ENCODE measurements at places on chromosomes 12 and 14. TPM values are rescaled to one million over a fixed set of nuclear protein-coding genes. Genes with fewer than 3 reads are reported as not detected.

Gene COL2A1
- total RNA-seq: not detected

DNA sequence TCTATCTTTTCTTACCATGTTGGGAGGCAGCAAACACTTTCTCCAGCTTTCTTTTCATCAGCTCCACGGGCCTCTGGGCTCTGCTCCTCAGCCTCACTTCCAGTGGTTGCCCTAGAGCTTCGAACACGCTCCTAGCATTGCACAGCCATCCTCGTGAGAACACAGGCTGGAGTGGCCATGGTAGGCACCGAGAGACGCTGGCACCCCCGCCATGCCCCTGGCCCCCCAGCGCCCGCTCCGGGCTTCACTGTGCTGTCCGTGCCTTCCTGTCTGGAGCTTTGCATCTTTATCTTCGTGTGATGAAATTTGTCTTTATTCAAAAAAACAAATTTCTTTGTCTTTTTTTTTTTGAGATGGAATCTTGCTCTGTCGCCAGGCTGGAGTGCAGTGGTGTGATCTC is 352.2 kb downstream of the TMEM121 start:
- DNase-seq: no peak

GRCh38 chr14:62006116-62006731 is 244.0 kb downstream of the SNAPC1 start:
- no peak for DNase-seq

GRCh38 chr12:54569995-54570528 is 18.4 kb downstream of the PPP1R1A start:
- DNase-seq: no peak

- no peak for DNase-seq
These were observed 22.4 kb downstream of the OR10G2 start for GRCh38 chr14:21612324-21612723.
